Stimulated activated naive CD8-positive, alpha-beta T cell treated with anti-CD3 and anti-CD28 coated beads, Interleukin-15, amount 100 ng/mL, for 72 hours (primary cell): ENCODE measurements at places on chromosomes 1 and 21.

GRCh38 chr1:32507021-32507420 is 32.2 kb upstream of the ZBTB8A start:
- no peak for DNase-seq

GRCh38 chr1:198196630-198197029 is 39.8 kb downstream of the NEK7 start:
- no peak for DNase-seq

DNA sequence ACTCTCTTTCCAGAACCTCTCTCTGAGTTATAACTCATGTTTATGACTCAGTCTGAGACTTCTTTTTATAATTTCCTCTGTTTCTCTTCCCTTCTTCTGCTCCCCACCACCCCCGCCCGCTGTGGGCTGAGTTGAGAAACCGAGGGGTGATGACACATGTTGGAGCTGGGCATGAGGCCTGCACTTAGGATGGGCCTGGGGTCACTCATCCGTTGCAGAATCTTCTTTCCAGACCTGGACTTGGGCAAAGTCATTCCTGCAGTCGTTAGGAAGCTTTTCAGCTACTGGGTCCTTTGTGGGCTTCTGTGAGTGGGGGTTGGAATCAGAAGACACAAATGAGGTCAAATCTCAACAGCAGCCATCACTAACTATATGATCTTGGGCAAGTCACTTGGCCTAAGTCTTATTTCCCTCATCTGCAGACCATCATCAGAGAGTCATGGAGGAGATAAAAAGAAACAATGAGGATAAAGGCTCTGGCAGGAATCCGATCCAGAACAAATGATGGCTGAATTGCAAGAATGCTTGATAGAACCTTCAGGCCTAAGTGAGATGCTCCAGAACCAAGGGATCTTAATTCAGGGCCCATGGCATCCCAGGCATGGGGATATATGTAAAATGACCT is 53.4 kb downstream of the RPS6KA1 start:
- DNase-seq = peak; percentile 82

DNA sequence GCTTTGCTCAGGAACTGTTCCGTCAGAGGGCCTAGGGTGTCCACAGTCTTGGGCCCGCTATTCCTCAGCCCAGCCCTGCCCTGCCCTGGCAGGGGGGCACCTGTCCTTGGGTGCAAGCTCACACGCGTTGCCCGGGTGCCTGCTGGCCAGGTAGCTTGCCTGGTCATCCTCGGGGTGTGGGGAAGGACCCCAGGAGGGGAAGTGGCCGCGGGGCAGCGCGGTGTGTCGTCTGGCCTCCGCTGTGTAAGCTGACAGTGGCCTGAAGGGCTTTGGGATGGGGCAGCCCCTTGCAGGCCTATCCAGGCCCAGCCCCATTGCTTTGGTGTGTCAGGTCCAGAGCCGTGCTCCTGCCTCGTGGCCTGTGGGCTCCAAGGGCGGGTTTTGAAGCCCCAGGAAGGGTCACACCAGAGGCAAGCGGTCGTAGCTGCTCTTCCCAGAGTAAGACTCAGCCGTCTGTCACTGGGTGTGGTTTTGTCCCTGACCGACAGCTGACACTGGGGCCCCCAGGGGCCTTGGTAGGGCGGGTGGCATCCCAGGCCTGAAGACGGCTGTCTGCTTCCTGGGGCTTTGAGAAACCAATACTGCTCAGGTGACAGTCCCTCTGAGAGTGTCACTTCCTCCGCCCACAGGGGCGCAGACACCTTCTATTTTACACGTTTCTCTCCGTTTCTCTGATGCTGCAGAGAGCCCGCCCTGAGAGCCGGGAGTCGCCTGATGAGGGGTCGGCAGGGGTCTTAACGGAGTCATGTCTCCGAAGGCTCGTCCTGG is 72.1 kb downstream of the SKI start:
- DNase-seq = peak; percentile 89

DNA sequence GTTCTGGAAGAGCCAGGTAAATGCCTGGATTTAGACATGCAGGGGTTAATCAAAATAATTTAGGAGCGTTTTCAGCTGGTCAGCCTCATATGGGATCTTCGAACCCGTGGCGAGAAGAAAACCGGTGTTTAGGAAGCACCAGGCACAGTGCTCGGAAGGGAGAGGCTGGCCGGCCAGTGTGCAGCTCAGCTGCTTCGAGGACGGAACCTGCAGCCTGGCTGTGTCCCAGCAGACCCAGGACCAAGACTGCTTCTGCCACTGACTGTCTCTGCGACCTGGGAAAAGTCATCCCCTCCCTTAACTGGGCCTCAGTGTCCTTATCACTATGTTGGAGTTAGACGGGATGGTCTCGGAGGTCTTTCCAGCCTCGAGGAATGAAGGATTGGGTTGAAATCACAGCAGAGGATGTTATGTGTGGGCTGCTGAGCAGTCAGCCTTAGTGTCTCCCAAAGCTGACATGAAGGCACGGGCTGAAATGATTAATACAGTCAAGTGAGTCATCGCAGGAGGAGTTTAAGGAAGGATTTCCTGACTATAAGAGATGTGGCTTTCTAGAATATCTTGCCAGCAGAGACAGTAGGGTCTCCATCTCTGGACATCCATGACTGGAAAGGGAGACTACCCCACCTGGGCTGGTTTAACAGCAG is 20.8 kb downstream of the PPFIA4 start:
- no peak for DNase-seq

DNA sequence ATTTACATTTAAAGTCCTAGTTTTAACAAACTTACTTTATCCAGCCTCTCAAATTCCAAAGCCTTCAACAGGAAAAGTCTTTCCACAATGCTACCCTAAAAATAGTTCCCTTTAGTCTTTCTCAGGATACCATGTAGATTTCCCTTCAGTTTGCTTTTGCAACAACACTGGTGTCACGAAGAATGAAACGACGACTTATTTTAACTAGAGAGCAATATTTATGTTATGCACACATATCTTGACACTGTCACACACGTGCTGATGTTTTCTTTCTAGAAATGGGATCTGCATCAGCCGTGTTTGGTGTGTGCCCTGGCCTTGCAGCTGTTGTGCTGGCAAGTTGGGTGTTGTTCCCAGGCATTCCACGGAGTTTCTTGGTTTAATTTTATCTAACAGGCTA is 75.5 kb downstream of the SIPA1L2 start:
- DNase-seq = no peak
